ENCODE measurements at places on chromosomes 12 and 14.

DNA sequence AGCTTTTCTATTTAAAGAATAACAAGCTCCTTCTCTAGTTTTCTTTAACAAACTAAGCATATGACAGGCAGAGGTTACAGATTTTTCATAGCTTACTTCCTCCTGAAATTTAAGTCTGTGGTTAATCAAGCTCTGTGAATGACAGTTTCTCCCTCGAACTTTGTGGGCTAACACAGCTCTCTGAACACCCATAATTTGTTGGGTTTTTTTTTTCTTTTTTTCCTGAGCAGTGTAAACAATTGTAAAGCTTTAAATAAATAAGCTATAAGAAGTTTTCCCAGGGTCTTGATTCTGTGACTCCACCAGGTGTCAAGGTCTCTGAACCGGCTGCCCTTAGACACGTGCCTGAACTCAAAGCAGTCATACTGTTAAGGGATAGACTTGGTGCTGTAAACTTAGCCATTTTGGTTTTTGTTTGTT is 128.1 kb upstream of the AMIGO2 start:
- no peak for DNase-seq

- no peak for DNase-seq
Observed at GRCh38 chr12:65868878-65869277, 44.6 kb downstream of the HMGA2 start.

DNA sequence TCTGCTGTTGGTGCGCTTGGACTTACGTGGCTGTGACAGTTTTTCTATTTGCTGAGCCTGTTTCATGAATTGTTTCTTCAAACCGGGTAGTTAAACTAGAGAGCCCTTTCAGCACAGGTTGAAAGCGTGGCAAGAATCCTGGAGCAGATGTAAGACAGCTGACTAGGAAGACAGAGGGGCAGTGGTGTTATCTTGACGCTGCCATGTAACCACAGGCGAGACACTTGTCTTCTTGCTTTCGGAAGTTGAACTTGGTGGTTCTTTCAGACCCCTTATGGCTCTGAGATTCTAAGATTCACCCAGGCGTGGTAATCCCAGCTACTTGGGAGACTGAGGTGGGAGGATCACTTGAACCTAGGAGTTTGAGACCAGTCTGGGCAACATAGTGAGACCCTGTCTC is 4.3 kb downstream of the EMP1 start:
- DNase-seq: no peak

- no peak for DNase-seq
Observed at GRCh38 chr12:15605881-15606590, 183.2 kb downstream of the EPS8 start.

- DNase-seq: no peak
Observed at GRCh38 chr14:93936245-93936644, 9.1 kb downstream of the FAM181A start.

DNA sequence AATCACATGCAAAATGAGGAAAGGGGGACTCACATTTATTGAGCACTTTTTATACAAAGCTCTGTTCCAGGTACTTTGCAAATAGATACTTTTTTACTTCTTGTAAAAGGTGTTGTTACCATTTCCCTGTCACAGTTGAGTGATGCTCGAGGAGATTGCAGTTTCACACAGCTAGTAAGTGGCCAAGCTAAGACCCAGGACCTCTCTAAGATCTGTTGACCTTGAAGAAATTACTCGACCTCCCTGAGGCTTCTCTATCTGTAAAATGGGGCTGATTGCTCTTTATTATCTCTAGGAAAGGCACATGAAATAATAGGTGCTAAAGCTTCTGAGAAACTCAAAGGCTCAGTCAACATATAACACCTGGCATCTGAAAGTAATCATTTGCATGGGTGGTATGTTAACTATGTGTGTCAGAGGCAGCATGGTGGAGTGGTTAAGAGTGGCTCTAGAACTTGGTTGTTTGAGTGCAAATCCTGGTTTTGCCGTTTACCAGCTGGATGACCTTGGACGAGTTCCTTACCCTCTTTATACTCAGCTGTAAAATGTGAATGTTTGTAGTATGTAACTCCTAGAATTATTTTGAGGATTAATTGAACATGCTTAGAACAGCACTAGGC is 41.5 kb downstream of the IFT81 start:
- DNase-seq: no peak

- DNase-seq: no peak
Observed at GRCh38 chr14:25090716-25091454, 40.9 kb upstream of the STXBP6 start.

DNA sequence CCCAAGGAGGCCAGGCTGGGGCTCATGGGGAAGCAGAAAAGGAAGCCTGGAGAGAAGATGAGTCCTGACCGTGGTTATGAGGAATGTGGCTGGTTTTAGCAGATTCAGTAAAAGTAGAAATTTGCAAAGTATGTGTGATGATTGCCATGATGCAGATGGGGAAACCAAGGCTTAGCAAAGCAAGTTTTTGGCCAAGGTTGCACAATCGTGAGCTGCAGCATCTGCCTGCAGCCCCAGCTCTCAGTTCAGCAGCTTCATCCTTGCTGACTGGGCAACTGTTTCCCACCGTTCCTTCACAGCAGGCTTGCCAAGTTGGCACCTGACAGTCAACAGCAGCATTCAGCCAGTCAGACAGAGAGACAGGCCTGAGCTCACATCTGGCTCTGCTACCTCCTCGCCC is 656.7 kb downstream of the MED13L start:
- no peak for DNase-seq

- no peak for DNase-seq
Observed at GRCh38 chr14:24818823-24819341, 184.9 kb upstream of the GZMB start.

GRCh38 chr12:793711-794110 is 41.3 kb downstream of the WNK1 start:
- DNase-seq: no peak

- DNase-seq: no peak
Observed at GRCh38 chr12:26402648-26403047, 207.3 kb downstream of the SSPN start.

- DNase-seq: no peak
Observed at GRCh38 chr12:75651342-75651695, 139.9 kb upstream of the KRR1 start.

DNA sequence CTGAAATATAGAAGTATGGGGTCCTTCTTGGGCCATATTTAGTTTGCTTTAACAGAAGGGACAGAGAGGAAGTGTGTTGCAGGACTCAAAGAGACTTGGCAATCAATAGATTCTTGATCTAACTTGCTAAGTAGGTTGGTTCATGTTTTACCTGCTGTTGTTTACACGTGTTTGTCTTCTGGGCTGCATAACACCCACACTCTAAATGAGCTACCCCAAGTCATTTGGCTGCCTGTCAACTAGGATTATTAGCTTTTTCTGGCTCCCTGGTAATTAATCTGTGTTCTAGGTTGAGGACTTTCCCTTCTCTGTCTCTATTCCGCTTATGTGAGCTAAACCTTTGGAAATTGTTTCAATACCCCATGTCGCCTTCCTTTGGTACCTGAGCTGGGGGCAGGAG is 10.1 kb upstream of the TBPL2 start:
- DNase-seq: no peak

DNA sequence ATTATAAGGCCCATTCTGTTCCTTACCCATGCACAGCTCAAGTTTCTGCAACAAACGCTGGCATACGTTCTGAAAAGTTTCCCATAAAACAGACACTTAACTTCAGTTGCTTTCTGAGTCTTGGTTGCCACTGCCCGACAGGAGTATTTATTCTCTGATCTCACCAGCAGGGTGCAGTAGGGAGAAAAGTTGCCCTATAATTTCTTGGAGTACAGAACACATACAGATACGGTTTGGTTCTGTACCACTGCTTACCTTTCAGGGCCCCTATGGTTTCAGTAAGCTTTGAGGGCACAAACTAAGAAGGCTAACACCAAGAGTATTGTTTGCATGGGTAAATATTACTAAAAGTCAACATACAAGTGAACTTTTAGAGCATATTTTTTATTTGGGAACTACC is 77.9 kb downstream of the SPATA7 start:
- DNase-seq: no peak

- no peak for DNase-seq
Observed at GRCh38 chr12:113670742-113671141, 199.1 kb upstream of the LHX5 start.

DNA sequence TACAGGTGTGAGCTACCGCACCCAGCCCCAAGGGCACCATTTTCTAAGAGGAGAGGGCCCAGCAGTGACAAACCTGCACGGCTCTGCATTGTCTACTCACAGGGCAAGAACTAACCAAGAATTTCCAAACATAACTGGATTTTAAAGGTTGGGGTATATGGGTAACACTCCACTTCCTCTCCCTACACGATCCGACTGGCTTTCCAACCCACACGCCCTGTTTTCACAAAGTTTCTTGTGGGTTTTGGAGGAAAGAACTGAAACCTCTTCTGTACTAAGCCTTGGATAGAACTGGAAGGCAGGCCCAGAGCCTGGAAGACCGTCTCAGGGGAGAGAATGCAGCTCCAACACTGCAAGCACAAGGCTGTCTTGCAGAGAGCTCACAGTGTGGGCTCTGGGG is 24.9 kb downstream of the SNRNP35 start:
- no peak for DNase-seq

DNA sequence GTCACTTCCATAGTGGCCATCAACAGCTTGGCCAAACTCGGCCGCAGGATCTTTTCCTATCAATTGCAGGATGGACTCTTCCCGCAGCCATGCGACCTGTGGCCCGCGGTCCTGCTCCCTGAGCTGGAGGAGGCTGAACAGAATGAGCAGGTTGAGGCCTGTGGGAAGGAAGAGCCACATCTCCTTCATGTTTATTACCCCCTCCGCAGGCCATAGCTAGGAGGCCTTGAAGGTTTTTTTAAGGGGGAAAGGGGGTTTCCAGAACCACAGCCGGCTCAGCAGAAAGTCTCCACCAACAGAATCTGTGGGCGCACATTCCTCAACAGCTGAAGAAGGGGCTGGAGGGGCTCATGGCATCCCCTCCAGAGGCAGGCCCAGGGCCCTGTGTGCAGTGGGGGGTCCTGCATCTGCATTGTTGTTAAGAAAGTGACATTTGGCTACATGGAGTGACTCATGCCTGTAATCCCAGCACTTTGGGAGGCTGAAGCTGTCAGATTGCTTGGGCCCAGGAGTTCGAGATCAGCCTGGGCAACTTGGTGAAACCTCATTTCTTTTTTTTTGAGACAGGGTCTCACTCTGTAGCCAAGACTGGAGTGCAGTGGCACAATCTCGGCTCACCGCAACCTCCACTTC is 25.2 kb upstream of the PPP1R13B start:
- no peak for DNase-seq

DNA sequence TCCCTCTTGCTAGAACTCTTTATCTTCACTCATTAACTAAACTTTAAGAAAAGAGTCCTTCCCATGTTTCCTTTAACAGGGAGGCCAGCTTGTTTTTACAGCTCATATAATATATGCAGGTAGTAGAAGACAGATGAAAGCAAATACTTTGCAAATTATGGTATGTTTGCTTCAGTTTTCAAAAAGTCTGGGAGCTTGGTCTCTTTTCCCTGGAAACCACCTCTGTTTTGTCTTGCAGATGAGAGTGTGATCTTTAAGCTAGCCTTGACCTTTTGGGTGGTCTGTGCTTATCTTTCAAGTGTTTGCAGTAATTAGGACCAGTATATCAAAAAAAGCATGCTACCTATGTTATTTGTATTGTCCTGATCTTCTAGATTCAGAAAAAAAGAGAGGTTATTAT is 62.7 kb downstream of the ERC1 start:
- no peak for DNase-seq

DNA sequence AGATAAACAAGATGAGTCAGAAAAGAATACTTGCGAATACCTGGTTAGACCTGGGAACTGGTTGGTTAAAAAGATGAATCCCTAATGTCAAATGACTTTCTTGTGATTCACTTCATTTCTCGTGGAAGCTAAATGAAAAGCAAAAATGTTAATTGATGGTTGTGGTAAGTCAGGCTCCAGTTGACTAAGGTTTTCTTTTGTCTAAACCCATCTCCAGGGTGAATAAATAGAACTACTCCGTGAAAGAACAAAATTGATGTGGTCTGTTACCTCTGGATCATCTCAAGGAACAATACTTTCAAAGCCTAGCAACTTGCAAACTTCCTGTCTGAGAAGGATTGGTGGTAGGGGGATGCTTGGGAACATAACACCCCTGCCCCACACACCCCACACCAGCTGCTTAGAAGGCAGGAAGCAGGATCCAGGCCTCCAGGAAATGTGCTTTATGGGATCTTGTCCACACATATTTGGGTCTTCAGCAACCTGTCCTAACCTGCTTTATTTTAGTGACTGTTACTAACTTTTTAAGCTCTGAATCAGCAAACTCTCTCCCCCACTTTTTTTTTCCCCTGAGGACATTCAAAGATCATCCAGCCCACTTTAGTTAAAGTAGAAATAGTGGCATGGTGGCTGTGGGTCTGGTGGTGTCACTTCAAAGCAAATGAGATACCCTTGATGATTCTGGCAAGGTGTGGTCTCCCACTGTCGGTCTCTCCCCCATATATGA is 60.4 kb upstream of the PTHLH start:
- no peak for DNase-seq

DNA sequence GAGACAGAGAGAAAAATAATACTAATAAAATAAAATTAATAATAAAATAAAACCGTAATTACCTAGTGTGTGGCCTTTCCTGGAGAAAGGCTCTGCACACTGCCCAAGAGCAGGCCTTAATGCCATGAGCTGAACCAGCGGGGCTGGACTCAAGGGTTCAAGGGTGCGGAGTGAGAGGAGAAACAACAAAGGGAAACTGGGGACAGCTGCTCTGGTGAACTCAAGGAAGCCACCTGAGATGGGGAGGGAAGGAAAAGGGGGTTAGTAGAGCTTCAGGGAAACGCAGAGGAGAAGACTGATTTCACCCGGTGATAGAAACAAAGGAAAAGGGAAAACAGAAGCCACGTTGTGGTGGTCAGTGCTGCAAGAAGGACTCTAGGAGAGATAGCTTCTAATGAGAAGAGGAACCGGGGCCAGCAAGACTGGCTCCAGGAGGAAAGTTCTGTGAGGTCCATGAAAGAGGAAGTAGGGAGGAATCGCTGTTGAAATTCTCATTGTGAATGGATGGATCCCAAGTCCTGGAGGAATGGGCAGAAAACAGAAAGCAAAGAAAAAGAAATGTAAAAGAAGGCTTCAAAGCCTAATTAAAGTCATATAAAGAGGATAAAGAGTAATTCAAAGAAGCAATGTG is 48.3 kb upstream of the BCL2L14 start:
- no peak for DNase-seq

All from stimulated activated CD4-positive, alpha-beta T cell treated with anti-CD3 and anti-CD28 coated beads, TNF-alpha, amount 100 ng/mL, for 24 hours (primary cell).